Dorsolateral prefrontal cortex (tissue), 122 donors: ENCODE measurements at places on chromosomes 6 and 20. TPM values are rescaled to one million over a fixed set of nuclear protein-coding genes. Genes with fewer than 3 reads are reported as not detected.

Gene SAMD5
- total RNA-seq: 3.0 TPM

Gene IFT52
- 26.1 TPM for total RNA-seq

Gene NNAT
- 68.5 TPM for total RNA-seq

Gene POPDC3
- total RNA-seq: 23.3 TPM

Gene MOXD1
- 17.0 TPM for total RNA-seq
